Activated T-helper 1 cell treated with anti-CD3 and anti-CD28 coated beads, Interleukin-12 subunit alpha, Interleukin-12 subunit beta, Interleukin-2, Interleukin-4 antibody, amounts not matched to agents 30 ng/mL and 10 ng/mL and 1 ng/mL, durations not matched to agents 14 hours and 24 hours and 36 hours (primary cell): ENCODE measurements at places on chromosomes 5 and 9. TPM values are rescaled to one million over a fixed set of nuclear protein-coding genes. Genes with fewer than 3 reads are reported as not detected.

C9orf78 gene
- 64.0 and 67.4 TPM in 2 replicates for total RNA-seq

BARHL1 gene
- total RNA-seq: not detected in 2 replicates

SLC34A1 gene
- 0.26 TPM in 1 of 2 replicates, not detected in the other for total RNA-seq

AGXT2 gene
- not detected in 2 replicates for total RNA-seq

CTSV gene
- 0.24 and 0.31 TPM in 2 replicates for total RNA-seq

LCN9 gene
- total RNA-seq: not detected in 2 replicates

FAM53C gene
- 27.0 and 29.2 TPM in 2 replicates for total RNA-seq

LRRC14B gene
- not detected in 2 replicates for total RNA-seq

RASGRF2 gene
- total RNA-seq: 22.6 and 26.7 TPM in 2 replicates

PDE6A gene
- total RNA-seq: not detected in 2 replicates

NIM1K gene
- total RNA-seq: 0.39 and 0.67 TPM in 2 replicates

OTP gene
- total RNA-seq: not detected in 2 replicates

NOXA1 gene
- 0.49 and 0.54 TPM in 2 replicates for total RNA-seq

THBS4 gene
- 1.3 and 2.0 TPM in 2 replicates for total RNA-seq

DPH7 gene
- total RNA-seq: 50.3 and 52.1 TPM in 2 replicates

SMC5 gene
- 49.5 and 53.6 TPM in 2 replicates for total RNA-seq

MEF2C gene
- total RNA-seq: 0.44 and 0.47 TPM in 2 replicates

SLC6A19 gene
- not detected in 2 replicates for total RNA-seq

SPATA31C1 gene
- total RNA-seq: not detected in 2 replicates

SPOCK1 gene
- not detected in 2 replicates for total RNA-seq

IL4 gene
- total RNA-seq: 56.9 and 57.1 TPM in 2 replicates

PCDHGA9 gene
- total RNA-seq: 0.21 and 0.39 TPM in 2 replicates

SLC22A4 gene
- total RNA-seq: 1.6 and 2.6 TPM in 2 replicates

PCA3 gene
- not detected in 2 replicates for total RNA-seq

DTWD2 gene
- total RNA-seq: 1.6 and 1.9 TPM in 2 replicates

ZNF883 gene
- not detected in 2 replicates for total RNA-seq

PLEKHG4B gene
- not detected in 2 replicates for total RNA-seq

MARCOL gene
- not detected in 2 replicates for total RNA-seq

HARS1 gene
- total RNA-seq: 112 and 114 TPM in 2 replicates

CSF1R gene
- 0.10 TPM in 1 of 2 replicates, not detected in the other for total RNA-seq

HOMER1 gene
- 11.8 and 15.1 TPM in 2 replicates for total RNA-seq

GARIN3 gene
- total RNA-seq: 0.27 and 0.31 TPM in 2 replicates
